ENCODE measurements at places on chromosomes 6 and 20. TPM values are rescaled to one million over a fixed set of nuclear protein-coding genes. Genes with fewer than 3 reads are reported as not detected.

The GRM1 gene
- total RNA-seq = 0.51 TPM

The SPATS1 gene
- total RNA-seq = not detected

DNA sequence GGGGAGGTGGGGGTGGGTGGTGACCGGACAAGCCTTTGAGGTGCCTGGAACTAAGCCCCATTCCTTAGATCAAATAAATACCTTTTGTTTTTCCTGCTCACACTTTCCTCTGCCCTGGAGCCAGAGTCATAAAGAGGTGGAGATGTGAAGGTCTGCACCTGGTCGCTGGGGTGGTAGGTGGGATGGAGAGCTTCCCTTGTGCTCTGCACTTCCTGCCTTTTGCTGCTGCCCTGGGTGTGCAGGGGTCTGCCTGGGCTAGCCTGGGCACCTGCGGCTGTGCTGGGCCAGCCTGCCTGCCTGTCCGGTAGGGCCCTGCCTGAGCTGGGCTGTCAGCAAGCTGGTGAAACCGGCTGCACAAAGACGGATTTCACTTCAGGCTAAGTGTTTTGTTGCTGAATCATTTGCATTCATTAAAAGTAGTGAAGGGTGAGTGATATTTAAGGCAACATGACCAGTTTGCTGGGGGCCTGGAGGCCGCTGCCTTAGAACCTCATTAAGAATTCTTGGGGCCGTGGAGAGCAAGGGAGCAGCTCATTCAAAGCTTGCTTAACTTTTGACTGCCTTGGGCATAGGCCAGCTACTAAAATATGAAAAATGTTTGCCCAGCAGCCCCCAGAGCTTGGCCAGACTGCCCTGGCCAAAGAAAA is 20.5 kb downstream of the PTK7 start:
- DNase-seq = peak; percentile 82

GRCh38 chr6:69848552-69848951 is 17.8 kb upstream of the COL19A1 start:
- DNase-seq = no peak

DNA sequence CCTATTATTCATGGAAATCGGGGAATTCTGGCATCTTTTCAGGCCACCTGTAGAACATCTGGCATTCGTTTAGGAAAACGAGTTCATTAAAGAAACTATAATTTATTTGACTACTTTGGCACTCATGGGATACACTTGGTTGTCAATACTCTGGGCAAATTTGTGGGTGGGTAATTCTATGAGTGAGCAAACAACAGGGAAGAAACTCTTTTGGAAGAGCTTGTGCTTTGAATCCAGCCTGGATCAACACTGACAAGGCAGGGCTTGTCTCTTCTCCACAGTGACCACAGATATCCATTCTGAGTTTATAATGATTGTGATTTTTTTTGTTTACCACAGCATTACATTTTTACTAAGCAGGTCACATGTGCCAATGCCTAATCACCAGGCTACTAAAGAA is 394.7 kb downstream of the THBS2 start:
- DNase-seq = no peak
